ENCODE measurements at places on chromosomes 12 and 14. TPM values are rescaled to one million over a fixed set of nuclear protein-coding genes. Genes with fewer than 3 reads are reported as not detected.
A peak's percentile ranks its signal among the peaks of the same experiment; 100 is the strongest.

GRCh38 chr12:14961466-14962152 lies at the start of gene ARHGDIB:
ARHGDIB (minus strand) TSS chr12:14961601; CDS start chr12:14950712, 10,889 bp downstream.
- peak; percentile 74 for DNase-seq

DNA sequence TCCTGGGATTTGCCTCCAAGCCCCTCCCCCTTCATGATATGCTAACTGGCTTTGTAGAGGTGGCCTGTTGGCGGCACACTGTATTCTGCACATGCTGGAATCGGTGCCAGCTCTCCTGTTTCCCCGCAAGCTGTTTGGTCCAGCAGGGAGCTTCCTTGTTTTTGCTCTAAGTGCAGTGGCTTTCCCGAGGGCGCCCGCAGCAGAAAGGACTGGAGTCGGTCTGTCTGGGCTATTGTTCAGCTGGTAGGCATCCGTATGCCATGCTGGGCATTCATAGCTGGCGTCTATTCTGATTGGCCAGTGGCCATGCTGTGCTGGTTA lies 88.9 kb upstream of the MED13L start:
- no peak for DNase-seq

- DNase-seq = no peak
Observed at GRCh38 chr12:69024413-69024812, 91.4 kb upstream of the CPM start.

The CLEC2B gene
- total RNA-seq = 17.0 TPM

DNA sequence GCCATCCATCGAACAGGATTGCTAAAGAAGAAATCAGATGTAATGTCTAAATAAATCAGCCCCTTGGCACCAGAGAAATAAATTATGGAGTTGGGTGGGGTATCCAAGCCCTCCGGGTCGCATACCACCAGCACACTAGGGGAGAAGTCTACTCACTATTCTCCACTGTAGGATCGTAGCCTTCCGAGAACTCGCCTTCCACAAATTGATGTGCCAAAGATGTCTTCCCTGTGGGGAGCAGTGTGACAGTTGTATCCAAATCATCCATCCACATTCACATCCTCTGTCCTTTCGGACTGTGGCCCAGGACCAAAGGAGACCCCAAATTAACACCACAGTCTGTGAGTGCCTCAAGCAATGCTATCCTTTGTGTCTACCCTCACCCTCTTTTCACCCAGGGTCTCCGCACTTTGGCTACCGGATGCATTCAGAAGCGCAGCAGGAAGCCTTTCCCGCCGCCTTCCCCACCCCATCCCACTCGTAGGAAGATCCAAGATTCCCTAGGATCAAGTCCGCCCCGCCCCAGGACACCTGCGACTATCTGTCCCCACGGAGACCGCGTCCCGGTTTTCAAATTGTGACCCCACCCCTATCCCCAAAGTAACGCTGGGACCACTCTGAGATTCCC lies 786 bp downstream of the RHEBL1 start:
- DNase-seq = no peak

The PPHLN1 gene
- total RNA-seq = 30.7 TPM

GRCh38 chr14:36981832-36982529 lies 190.4 kb downstream of the SLC25A21 start:
- no peak for DNase-seq

The OR6C2 gene
- not detected for total RNA-seq

DNA sequence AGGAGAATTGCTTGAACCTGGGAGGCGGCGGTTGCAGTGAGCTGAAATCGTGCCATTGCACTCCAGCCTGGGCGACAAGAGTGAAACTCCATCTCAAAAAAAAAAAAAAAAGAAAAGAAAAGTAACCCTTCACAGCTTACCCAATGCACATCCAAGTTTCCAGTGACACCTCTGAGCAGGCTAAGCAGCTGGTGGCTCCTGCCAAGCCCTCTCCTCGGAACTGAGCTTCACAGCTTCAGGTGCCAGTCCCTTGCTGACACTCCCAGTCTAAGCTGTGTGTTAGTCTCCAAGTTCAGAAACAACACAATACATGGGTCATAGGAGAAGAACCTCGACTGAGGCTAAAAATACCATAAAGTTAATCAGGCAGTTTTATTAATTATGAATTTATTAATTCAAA lies 7.9 kb downstream of the CD9 start:
- DNase-seq = no peak

DNA sequence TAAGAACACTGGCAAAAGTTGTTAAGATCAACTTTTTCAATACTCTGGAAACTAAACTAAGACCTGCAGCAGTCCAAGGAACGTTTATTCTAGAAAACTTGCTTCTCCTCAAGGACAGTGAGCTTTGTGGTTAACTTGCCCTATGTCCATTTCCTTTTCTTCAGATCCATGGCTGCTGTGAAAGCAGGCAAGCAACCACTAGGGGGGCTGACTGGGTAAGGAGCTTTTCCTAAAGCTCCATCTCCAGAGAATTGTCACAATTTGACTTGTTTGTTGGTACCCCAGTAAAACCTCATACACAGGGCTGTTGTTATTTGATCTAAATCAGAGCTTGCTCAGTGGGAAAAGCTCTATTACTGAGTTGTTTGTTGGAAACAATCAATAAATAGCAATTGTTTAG lies 10.1 kb upstream of the RPL10L start:
- no peak for DNase-seq

- DNase-seq = no peak
Observed at GRCh38 chr12:79233341-79233781, 368.8 kb downstream of the SYT1 start.

The ASCL1 gene
- total RNA-seq = not detected

- no peak for DNase-seq
Observed at GRCh38 chr12:106274575-106275121, 26.8 kb upstream of the CKAP4 start.

DNA sequence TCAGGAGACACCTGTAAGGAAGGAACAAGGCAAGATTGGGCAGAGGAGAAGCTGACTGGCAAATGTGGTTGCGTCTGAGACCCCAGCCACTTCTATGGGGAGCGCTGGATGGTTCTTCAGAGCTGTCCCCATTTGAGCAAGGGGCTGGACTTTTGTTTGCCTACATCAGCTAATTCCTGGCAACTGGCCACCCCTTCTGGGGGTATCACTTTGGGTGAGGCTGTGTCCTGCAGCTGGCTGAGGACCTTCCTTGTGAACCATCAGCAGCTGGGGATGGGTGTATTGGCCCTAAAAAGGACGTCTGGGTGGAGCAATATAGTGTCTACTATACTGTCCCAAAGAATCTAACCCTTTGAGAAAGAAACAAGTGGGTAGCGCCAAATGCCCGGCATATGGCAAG lies 23.6 kb downstream of the PPFIBP1 start:
- DNase-seq = no peak

GRCh38 chr14:39877577-39878190 lies 445.5 kb upstream of the FBXO33 start:
- no peak for DNase-seq

GRCh38 chr14:26213846-26214575 lies 383.8 kb downstream of the NOVA1 start:
- no peak for DNase-seq

DNA sequence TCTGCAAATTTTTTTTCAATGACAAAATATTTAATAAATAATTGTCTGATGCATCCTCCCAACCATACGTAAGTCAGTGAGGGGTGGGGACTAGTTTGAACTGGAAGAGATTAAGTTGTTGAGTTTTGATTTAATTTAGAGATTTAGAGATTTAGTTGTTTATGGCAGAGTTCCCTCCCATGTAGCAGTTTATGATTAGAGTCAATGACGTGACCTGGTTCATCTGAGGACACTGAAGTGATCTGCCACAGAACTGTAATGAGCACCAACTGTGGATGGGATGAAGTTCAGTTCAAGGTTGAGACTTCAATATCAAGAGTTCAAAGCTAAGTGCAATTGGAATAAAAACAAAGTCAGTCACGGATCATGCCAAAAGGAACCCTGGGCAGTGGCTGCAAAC lies 609.3 kb downstream of the NOVA1 start:
- DNase-seq = no peak

DNA sequence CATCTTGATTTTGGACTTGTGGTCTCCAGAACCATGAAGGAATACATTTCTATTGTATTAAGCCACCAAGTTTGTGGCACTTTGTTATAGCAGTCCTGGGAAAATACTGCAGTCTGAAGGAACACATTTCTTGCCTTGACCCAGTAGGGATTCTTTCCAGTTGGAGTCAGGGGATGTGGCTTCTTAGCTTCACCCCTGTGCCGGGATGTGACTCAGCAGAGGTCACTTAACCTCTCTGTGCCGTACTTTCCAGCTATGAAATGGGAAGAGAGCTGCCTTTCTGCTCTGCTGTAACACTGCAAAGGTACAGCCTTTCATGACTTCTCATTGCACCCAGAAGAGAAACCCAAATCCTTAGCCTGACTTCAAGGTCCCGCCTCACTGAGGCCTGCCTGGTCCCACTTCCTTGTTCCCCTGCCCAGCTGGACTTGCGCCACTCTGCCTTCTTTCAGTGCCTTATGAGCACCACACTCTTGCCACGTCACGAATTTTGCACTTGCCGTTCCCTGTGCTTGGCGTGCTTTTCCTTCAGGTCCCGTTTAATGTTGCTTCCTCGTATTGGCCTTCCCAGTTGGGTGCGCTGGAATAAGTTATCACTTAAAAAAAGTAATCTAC lies 24.2 kb downstream of the CHST11 start:
- no peak for DNase-seq

- DNase-seq = no peak
Observed at GRCh38 chr14:101116486-101117130, 213.1 kb upstream of the RTL1 start.

GRCh38 chr12:121314431-121314830 lies 17.9 kb upstream of the CAMKK2 start:
- no peak for DNase-seq

DNA sequence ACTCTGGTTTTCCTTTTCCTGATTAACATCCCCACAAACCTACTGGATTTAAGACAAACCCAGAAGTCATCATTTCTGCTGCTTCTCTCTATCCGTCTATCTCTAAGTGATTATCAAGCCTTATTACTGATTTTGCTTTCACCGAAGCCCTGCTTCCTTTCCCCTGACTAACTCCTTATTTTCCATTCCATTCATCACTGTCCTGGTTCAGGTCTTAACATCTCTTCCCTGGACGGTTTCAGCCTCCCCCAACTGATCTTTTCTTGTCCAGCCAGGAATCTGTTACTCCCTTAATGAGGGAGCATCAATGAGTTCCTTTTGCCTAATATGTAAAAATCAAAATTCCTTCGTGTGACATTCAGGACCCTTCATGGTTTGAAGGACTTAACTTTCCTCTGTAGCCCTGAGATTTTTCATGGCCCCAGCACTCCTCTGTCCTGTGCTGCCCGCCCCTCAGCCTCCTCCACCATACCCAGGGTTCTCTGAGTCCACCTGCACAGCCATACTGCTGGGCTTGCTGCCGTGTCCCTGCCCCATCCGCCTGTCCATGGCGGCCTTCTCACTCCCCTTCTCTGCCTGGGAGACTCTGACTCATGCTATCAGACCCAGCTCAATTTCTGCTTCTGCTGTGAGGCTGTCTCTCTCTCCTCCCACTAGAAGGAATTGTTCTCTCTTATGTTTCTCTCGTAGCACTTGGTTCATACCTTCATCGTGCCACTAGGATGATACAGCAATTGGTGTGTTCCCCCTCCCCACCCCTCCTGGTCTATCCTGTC lies 167.8 kb upstream of the HIF1A start:
- no peak for DNase-seq

The OTX2 gene
- total RNA-seq = not detected

The MYH7 gene
- not detected for total RNA-seq

DNA sequence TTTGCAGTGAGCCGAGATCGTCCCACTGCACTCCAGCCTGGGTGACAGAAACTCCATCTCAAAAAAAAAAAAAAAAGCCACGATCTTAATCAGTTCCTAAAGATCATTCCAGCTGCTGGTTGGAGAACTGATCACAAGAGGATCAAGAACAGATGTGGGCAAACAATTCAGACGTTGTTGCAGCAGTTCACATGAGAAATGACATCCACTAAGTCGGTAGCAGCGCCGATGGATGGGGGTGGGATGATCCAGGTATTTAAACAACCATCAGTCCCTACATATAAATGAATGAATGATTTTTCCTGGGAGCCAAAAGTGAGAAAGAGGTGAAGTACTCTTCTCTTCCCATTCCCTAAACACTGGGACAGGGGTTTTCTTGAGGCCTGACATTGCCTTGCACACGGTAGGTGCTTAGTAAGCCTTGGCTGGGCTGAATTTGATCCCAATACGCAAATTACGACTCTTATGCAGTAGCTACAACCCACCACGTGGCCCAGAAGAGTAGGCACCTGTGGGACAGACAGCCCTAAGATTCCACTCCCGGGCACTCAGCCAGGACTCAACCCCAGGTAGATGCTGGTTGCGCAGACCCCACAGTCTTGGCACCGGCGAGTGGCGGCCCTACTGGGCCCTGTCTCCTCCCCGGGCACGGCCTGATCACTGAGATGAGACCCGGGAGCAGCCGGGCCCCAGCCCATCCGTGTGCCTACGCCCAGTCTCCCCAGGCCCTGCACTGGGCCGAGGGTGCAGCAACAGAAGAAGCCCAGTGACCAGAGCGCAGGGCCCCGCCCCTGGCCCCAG lies 565 bp downstream of the SPRYD3 start:
- no peak for DNase-seq

GRCh38 chr12:2977776-2978175 lies 18.6 kb downstream of the TEAD4 start:
- no peak for DNase-seq

GRCh38 chr12:85308374-85308773 lies 28.4 kb downstream of the ALX1 start:
- DNase-seq = no peak

The TAS2R31 gene
- 5.1 TPM for total RNA-seq

The RBM25 gene
- 22.4 TPM for total RNA-seq

- DNase-seq = peak; percentile 64
Observed at GRCh38 chr14:24080888-24081738, 9.8 kb downstream of the CPNE6 start.

The IFNG-AS1 gene
- total RNA-seq = 0.27 TPM

The LMNTD1 gene
- total RNA-seq = not detected

DNA sequence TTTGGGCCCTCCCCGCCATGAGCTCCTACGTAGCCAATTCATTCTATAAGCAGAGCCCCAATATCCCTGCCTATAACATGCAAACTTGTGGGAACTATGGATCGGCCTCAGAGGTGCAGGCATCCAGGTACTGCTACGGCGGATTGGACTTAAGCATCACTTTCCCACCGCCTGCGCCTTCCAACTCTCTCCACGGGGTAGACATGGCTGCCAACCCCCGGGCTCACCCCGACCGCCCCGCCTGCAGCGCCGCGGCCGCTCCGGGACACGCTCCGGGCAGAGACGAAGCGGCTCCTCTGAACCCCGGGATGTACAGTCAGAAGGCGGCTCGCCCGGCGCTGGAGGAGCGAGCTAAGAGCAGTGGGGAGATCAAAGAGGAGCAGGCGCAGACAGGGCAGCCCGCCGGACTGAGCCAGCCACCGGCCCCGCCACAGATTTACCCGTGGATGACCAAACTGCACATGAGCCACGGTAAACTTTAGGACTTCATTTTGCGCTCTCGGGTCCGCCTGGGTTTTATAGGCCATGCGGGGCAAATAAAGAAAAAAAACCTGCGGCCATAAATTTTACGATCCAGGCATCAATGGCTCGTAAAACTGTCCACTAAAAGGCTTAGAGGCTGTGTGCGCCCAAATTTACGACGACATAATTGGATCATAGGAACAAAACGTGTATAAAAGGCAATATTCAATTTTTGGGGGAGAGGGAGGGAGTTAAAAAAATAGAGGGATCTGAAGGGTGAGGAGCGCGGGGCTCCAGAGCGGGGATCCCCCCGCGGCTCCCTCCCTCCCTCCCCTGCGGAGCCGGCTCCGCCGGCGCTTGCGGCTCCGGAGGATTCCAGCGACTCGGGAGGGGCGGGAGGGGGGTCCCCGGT lies 493 bp downstream of the HOXC5 start:
- DNase-seq = no peak

Measured in hematopoietic multipotent progenitor cell (in vitro differentiated cells).